ENCODE measurements at places on chromosomes 2 and 18.

DNA sequence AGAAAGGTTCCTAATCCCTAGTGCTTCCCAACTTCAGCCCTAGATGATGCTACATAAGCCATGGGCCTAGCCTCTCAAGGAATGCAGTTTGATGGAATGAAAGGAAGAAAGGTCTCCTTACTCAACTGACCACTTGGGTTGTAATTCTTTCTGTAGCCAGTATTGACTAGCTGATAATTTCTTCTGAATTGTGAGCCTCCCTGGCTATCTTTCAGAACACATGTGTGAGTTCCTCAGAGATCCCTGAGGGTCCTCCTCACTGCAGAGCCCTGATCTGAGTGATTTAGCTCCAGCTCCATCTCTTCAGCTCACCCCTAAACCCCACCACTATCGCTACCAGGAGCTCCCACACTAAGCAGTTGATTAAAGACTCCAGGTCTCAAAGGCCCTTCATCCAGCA is 31.5 kb downstream of the CFAP210 start:
- no peaks in the 10 kb centered on the region for H3K27me3 ChIP-seq
- H3K36me3 ChIP-seq: no peaks in the 10 kb centered on the region
- H3K4me1 ChIP-seq: peaks cover 6% of the 10 kb centered on the region
- no peak for DNase-seq
- H3K27ac ChIP-seq: no peak overlapping the region
- no peak overlapping the region for H3K4me3 ChIP-seq

DNA sequence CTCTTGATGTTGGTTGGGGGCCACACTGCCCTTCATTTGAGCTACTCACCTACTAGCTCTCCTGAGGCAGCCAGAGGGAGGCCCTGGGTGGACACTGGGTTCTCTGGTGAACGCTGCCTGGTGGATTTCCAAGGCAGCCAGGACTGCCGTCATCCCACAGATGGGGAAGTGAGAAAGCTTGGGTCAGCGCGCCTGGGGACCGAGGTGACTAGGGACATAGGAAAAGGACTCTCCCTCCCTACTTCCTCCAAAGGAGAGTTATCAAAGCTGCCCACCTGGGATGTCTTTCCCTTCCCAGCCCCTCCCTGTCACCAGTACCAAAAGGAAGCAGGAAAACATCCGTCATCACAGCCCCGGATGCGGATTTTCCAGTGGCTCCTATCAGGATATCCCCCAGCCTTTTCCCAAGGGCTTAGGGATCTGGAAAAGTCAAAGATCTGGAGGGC is 3.8 kb upstream of the SEMA4C start:
- H3K4me1 ChIP-seq: peaks cover 62% of the 10 kb centered on the region
- no peak overlapping the region for H3K4me3 ChIP-seq
- H3K27me3 ChIP-seq: no peaks in the 10 kb centered on the region
- H3K27ac ChIP-seq: peak overlapping the region; percentile 94
- DNase-seq: no peak

- no peak for DNase-seq
- peak overlapping the region; percentile 75 for H3K27ac ChIP-seq
- H3K36me3 ChIP-seq: no peaks in the 10 kb centered on the region
Measured at GRCh38 chr2:191635333-191636234, 42.4 kb upstream of the NABP1 start.

DNA sequence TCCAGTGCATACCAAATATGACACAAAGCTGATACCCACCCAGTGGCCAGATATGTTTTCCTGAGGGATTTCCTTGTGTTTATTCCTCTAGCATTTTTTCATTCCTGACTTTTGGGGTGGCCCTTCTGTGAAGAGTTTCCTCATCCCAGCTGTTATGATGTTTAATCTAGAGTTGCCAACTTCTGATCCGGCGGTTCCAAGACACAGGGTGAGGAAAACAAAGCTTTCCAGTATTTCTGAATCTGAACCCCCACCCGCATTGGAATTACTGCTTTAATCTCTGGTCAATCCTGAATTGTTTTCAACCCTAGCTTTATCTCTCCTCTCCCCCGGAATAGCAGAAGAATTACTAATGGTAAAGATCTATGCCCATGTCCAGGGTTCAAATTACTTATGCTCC is 39.2 kb upstream of the PNPT1 start:
- H3K27ac ChIP-seq: no peak overlapping the region
- peaks cover 5% of the 10 kb centered on the region for H3K4me1 ChIP-seq
- H3K36me3 ChIP-seq: no peaks in the 10 kb centered on the region
- H3K27me3 ChIP-seq: no peaks in the 10 kb centered on the region

DNA sequence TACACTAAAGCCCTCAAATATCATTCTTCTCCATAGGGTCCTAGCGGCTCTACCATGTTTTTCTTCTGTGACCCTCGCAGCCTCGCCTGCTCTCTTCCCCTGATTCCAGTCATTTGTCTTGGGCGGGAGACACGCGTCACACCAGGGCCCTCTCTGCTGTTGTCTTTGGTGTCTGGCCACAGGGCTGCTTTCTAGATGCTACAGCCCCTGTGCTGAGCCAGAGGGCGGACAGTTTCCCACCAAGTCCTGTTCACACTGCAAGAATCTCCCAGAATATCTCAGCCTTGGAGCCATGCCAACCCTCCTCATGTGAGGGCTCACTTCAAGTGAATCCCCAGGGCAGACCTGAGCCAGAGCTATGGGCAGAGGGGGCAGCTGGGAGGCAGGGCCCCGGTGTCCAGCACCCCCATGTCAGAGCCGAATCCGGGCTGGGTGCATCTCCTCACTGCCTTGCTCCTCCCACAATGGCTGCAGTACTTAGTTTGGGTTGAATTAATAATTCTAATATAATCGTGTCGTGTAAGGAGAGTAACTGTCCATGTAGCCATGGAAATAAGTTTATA is 42.1 kb downstream of the DIPK1C start:
- peaks cover 11% of the 10 kb centered on the region for H3K4me1 ChIP-seq
- no peaks in the 10 kb centered on the region for H3K36me3 ChIP-seq
- H3K27me3 ChIP-seq: peaks cover 38% of the 10 kb centered on the region
- H3K27ac ChIP-seq: no peak overlapping the region

- H3K27ac ChIP-seq: no peak overlapping the region
- no peaks in the 10 kb centered on the region for H3K4me1 ChIP-seq
- H3K36me3 ChIP-seq: peaks cover 35% of the 10 kb centered on the region
- no peak for DNase-seq
- H3K4me3 ChIP-seq: no peak overlapping the region
Measured at GRCh38 chr18:9546468-9546867, 67.9 kb downstream of the PPP4R1 start.

- no peaks in the 10 kb centered on the region for H3K4me1 ChIP-seq
- H3K27me3 ChIP-seq: peaks cover 11% of the 10 kb centered on the region
- DNase-seq: no peak
- no peaks in the 10 kb centered on the region for H3K36me3 ChIP-seq
- no peak overlapping the region for H3K27ac ChIP-seq
Measured at GRCh38 chr2:13495051-13495450, 778.3 kb downstream of the TRIB2 start.

GRCh38 chr18:48006415-48007175 is 76.1 kb upstream of the SMAD2 start:
- peaks cover 11% of the 10 kb centered on the region for H3K4me1 ChIP-seq
- DNase-seq: no peak
- no peak overlapping the region for H3K27ac ChIP-seq
- H3K27me3 ChIP-seq: no peaks in the 10 kb centered on the region
- peak overlapping the region; percentile 45 for H3K4me3 ChIP-seq

DNA sequence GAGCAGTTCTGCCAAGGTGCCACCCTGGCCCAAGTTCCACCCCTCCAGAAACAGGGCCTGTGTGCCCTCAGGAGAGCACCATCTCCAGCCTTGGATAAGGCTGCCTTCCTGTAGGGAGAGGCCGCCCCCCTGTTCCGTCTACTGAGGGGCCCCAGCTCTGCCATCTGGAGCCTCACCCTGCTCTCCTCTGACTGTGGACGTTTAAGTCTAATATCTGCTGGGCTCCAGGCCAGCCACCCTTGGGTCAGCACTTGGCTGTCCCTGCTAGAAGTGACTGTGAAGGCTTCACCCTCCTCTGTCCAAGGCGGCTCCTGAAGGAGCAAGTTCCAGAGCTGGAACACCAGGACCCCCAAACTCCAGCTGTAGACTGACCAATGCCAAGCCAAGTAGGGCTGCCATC is 26.3 kb downstream of the RHOB start:
- no peak overlapping the region for H3K27ac ChIP-seq
- no peak overlapping the region for H3K4me3 ChIP-seq
- H3K4me1 ChIP-seq: peaks cover 24% of the 10 kb centered on the region
- no peaks in the 10 kb centered on the region for H3K27me3 ChIP-seq
- DNase-seq: no peak

GRCh38 chr18:75167759-75168618 is 41.0 kb downstream of the PTGR3 start:
- peaks cover 4% of the 10 kb centered on the region for H3K4me1 ChIP-seq
- H3K36me3 ChIP-seq: no peaks in the 10 kb centered on the region
- H3K4me3 ChIP-seq: no peak overlapping the region
- no peak for DNase-seq
- H3K27me3 ChIP-seq: peaks cover 5% of the 10 kb centered on the region
- no peak overlapping the region for H3K27ac ChIP-seq

- H3K4me3 ChIP-seq: no peak overlapping the region
- peak overlapping the region; percentile 64 for H3K27ac ChIP-seq
- peaks cover 24% of the 10 kb centered on the region for H3K4me1 ChIP-seq
- H3K36me3 ChIP-seq: no peaks in the 10 kb centered on the region
- no peak for DNase-seq
Measured at GRCh38 chr2:215790523-215791421, 222.6 kb downstream of the MREG start.

DNA sequence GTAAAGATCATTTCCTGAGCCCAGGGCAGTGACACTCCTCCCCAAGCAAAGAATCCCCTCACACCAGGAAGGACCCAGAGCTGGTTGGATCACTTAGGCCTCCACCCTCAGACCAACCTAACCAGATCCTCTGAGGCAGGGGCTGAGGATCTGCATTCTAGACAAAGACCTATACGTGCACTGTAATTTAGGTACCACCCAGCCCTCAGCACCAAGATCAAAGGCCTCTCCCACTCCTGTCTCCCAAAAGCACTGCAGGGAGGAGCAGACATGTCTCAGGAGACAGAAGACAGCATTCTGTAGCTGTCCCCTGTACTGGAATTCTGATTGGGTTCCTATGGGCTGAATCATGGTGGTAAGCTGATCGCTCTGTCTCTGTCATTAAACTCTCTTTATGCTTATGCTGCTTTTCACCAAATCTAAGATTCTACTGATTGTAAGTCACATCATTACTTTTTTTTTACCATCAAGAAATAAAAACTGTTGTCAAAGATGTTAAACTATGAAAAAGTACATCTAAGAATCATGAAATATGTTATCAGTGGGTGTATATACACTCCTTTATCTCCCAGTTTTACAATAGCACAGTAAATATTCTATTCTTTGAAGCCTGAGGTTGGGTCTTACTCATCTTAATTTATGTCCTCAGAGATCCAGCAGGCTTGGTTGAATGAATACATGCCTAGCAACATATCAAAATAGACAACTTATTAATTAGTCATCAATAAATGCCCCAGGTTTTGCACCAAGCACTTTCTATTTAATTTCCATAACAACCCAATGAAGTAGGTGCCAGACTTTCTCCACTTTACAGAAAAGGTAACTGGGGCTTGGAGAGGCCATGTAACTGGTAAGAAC is 28.3 kb downstream of the MCFD2 start:
- H3K27me3 ChIP-seq: peaks cover 13% of the 10 kb centered on the region
- peak overlapping the region; percentile 75 for H3K27ac ChIP-seq
- H3K36me3 ChIP-seq: peaks cover 2% of the 10 kb centered on the region
- no peak overlapping the region for H3K4me3 ChIP-seq
- peaks cover 19% of the 10 kb centered on the region for H3K4me1 ChIP-seq
- no peak for DNase-seq

DNA sequence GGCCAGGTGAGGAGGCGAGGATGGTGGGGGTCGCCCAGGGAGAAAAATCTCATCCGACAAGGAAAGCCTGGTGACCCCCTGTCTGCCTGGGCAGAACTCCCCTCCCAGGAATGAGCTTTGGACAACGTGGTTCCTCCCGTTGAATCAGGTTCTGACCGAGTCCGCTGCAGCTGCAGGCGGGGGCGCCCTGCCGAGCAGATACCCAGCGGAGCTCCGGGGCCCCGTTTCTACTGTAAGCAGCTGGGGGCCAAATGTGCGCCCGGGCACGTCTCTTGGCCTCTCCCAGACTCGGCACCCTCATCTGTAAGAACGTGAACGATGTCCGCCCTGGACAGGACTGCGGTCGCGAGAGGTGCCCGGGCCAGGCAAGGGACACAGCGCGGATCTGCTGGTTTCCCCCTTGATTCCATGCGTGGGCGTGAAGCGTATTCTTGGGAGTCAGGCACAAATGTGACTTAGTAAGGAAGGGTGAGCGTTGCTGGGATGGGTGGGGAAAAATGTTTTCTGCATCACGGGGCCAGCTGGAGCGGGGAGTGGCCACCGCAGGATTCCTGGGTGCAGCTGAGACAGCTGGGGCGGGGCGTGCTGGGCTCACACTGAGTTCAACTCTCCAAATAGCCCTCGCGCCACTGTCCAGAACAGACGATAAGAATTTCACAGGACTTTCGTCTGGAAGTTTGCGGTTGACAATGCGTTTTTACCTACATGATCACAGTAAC is 20.2 kb upstream of the TUBB6 start:
- peaks cover 34% of the 10 kb centered on the region for H3K27me3 ChIP-seq
- peak; percentile 64 for DNase-seq
- H3K36me3 ChIP-seq: no peaks in the 10 kb centered on the region
- H3K4me3 ChIP-seq: peak overlapping the region; percentile 73
- peak overlapping the region; percentile 18 for H3K27ac ChIP-seq
- H3K4me1 ChIP-seq: peaks cover 20% of the 10 kb centered on the region

DNA sequence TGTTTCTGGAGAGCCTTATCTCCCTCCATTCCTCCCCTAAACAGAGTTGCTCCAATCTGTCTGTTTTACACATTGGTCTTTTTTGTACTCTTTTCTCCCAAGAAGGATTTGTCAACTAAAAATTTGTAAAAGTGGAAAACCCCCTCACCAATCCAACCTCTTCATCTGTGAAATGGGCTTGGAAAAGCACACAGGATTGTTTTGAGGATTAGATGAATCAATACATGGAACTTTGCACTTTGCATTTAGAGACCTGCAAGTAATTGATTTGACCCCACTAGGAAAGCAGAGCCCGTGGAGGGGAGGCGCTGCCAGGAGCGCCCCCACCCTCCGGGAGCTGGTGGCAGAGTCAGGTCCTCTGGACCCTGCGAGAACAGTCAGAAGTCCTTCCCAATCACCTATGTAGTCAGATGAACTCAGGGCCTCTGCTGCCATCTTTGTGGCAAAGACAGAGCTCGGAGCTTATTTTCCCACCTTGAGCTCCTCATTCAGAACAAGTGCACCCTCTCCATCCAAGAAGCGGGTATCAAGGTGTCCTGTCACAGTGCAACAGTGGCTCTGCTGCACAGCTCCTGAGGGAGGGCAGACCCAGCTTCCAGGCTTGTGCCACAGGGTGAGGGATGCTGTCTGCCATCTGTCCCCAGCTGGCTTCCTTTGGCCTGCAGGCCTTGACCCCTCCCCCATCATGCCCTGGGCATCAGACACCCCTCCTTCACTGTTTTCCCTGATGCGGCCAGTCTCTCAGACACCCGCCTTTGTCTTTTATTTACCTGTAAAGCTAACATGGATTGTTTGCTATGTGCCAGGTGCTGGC is 1.7 kb upstream of the TMEM185B start:
- peak overlapping the region; percentile 68 for H3K4me3 ChIP-seq
- no peak overlapping the region for H3K27ac ChIP-seq
- H3K36me3 ChIP-seq: peaks cover 22% of the 10 kb centered on the region
- peaks cover 33% of the 10 kb centered on the region for H3K27me3 ChIP-seq

- no peaks in the 10 kb centered on the region for H3K27me3 ChIP-seq
- peaks cover 8% of the 10 kb centered on the region for H3K36me3 ChIP-seq
- no peak for DNase-seq
- H3K4me3 ChIP-seq: peak overlapping the region; percentile 85
Measured at GRCh38 chr2:219278655-219279150, 463 bp upstream of the DNAJB2 start.

- no peak overlapping the region for H3K4me3 ChIP-seq
- H3K36me3 ChIP-seq: peaks cover 13% of the 10 kb centered on the region
- DNase-seq: no peak
Measured at GRCh38 chr18:8326763-8327394, 282.4 kb upstream of the RAB12 start.

All from mesothelial cell of epicardium (in vitro differentiated cells).